Stimulated activated CD4-positive, alpha-beta T cell treated with anti-CD3 and anti-CD28 coated beads, Interleukin-1b, Interleukin-23, amount 100 ng/mL, for 1 hour (primary cell): ENCODE measurements at places on chromosomes 5 and 9.

DNA sequence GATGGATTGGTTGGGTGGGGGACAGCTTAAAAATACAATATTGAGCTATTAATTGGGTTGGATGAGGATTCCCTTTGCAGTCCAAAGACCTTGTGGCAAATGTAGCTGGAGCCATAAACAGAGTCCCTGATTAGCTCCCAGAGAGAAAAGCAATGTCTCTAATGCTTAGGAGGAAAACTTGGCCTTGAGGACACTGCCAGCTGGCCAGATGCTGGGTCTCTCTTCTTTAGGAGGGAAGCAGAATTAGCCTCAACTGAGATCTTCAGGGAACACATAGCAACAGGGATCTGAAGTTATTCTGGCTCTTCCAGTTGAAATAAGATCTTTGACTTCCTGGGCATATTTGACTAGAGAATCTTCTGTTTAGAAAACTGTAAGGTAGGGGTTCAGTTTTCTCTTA, 121.7 kb upstream of the WWC1 start:
- DNase-seq = no peak

- no peak for DNase-seq
Measured at GRCh38 chr9:132582276-132582785, at the start of gene BARHL1. Gene BARHL1 (plus strand): TSS chr9:132582606. CDS start chr9:132582798, 192 bp downstream.

DNA sequence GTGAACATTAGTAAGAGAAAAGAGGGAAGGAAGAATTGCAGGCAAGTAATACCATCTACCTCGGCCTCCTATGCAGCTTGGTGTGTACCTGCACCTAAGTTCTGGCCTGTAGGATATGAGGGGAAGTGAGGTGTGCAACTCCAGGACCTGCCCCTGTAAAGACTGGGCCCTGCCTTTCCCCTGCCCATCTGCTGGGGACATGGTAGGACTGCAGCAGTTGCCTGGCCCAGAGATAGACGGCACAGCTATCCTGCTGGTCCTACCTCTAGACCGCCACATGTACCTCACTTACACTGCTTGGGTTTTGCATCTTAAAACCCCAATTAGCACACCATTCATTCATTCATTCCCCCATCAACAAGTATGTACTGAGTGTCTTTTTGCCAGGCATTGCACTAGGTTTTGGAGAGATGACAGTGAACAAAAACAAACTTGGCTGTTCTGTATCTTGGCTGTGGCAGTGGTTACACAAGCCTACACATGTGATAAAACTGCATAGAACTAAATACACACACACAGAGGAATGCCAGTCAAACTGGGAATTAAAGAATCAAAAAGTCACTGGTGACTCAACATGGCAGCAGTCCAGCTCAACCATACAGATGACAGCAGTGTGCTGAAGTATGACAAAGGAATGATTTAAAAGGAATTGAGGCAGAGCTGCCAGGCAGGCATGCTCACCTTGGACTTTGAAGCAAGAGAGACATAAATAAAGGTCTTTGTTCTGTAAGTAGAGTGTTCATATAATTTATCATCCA, 23.3 kb upstream of the MGAT1 start:
- DNase-seq = no peak

- DNase-seq = no peak
Measured at GRCh38 chr5:74424162-74424868, 216.2 kb downstream of the ENC1 start.

DNA sequence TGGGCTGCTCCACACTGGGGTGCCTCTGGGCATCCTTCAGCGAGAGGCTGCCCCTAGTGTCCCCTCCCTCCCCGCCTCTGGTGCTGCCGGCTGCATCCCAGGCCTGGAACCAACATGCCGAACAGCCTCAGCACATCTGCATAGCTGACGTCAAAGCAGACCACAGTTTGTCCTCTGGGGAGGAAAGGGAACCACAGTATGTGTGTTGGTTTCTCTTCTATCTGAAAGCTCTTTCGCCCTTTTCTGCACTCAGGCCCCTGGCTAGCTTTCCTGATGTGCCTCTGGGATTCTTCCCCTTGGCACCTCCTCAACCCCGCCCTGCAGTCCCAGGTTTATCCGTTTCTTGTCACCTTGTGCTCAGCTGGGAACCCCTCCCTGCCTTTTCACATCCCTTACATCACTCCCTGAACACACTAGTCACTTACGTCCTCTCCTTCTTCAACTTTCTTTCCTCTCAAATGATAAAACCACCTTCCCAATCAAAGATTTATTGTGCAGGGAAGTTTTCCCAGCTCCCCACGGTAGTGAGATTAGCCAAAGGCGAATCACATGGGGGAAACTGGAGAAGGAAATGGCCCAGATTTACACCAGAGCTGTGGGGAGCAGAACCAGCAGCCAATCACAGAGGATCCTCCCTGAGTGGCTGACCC, 35.5 kb upstream of the B4GALT1 start:
- DNase-seq = no peak

- DNase-seq = no peak
Measured at GRCh38 chr9:95511952-95512708, 4.6 kb downstream of the PTCH1 start.

DNA sequence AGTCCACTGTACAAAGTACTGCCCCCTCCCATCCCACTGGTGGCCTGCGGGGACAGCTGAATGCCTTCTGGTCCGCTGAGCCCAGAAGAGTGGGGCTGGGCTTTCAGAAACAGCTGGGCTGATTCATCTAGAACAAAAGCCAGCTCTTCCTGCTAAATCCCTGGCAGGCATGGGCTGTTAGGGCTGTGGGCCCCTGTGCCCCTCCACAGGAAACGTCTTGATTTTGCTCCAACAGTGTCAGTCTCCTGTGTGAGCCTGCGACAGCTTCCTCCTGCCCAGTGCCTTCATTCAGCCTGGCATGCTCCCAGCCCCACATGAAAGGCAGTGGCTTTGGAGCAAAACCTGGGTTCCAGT, 6.9 kb upstream of the GSN start:
- DNase-seq = no peak

- no peak for DNase-seq
Measured at GRCh38 chr5:56737002-56737621, 78.2 kb upstream of the MAP3K1 start.

DNA sequence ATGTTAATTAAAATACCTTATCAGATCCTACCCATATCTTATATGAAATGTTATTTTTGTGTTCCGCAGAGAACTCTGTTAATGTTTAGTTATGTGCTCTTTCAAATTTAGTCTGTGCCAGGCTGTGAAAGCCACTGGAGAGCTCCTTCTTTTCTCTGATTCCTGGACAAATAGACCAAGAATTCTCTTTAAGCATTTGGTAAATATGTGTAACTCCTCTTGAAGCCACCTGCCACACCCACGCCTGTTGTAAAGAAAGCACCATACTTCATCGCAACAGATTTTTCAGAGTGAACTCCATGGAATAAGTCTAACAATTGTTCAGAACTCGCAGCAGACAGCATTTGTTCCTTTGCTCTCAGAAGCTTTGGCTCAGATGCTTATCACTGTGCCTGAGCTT, 301.1 kb downstream of the FAM170A start:
- DNase-seq = no peak

DNA sequence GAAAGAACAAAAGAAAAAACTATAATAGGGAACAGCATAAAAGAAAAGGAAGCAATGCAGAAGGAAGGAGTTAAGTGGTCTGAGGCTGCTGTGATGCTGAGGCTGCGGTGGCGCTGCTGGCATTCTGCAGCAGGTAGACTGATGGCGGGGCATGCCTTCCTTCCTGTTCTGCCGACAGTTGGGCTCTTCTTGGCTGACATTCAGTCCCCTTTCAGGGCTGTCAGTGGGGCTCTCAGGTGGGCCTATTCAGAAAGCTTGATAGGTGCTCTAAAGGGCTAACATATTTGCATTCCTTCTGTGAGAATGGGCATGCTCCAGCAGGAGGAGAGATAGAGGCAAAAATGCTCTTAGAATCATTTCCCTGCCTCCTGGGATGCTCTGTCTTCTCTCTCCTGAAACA, 5.1 kb upstream of the CLINT1 start:
- DNase-seq = no peak

DNA sequence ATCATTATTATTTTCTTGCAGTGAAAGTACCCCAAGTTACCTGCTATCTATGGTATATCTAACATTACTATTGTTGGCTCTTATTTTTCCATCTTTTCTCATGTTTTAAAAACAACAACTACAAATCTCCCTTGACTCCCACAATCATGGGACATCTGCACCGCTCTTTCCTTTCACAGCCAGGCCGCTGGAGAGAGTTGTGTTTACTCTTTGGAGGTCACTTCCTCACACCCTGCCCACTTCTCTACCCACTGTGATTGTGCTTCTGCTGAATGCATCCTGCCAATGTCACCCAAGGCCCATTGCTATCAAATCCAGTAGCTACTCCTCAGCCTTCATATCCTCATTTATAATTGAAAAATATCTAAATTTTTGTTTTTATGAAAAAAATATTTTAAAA, 29.7 kb downstream of the SLC28A3 start:
- no peak for DNase-seq

GRCh38 chr9:68507130-68507805, 33.4 kb downstream of the TMEM252 start:
- no peak for DNase-seq

GRCh38 chr5:131224387-131225201, 39.3 kb upstream of the CDC42SE2 start:
- DNase-seq = no peak

DNA sequence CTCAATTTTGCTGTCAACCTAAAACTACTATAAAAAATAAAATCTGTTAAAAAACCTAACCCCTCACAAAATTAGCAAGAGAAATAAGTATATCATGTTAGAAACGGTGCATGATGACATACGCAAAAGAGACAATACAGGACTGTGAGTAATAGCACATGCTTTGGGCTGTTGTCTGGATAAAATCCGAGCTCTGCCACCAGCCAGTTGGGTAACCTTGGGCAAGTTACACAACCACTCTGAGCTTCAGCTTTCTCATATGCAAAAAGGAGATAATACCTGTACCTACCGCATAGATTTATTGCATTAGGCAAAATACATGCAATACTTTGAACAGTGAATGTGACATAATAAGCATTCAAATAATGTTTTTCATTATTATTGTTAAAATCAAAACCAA, 481.7 kb downstream of the TLE1 start:
- no peak for DNase-seq

- DNase-seq = no peak
Measured at GRCh38 chr9:70675868-70676370, 261.5 kb upstream of the KLF9 start.

- no peak for DNase-seq
Measured at GRCh38 chr9:35907711-35908503, 1.4 kb upstream of the SPAAR start.

DNA sequence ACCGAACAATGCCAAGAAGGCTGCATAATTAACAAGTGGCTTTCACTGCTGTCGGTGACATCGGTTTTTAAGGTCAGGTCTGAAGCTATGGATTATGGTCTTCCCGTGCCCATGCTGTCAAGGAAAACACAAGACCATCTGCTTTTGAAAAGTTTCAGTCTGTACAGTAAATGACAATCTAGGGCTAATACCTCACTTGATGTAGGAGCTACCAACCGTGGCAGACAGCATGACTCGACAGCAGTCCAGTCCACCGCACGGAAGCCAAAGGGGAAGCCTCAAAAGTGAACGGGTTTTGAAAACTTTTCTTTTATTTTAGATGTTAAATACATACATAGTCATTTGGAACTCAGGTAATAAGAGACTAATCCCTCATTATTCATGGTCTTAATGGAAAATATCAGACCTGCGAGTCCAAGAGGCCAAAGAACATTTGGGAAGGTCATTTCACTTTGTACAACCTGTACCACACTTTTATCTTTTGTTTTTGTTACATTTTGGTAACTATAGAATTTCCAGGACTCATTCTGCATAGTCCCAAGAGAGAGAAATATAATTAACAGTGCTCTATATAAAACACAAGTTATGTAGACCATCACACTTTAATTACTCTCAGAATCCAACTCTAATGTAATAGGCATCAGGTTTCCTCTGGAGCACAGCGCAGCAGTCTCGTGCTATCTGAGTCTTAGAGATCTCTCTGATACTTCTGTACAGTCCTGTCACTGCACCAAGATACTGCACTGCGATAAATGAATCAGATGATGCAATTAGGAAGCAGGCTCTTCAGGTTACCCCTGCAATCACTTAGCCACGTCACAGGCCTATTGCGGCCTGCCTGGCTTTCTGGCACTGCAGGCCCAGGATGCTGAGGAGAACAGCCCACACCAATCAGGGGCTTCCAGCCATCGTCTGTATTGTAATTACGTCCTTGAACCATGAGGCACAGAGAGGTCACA, 184.9 kb downstream of the FANCC start:
- DNase-seq = no peak

GRCh38 chr5:115456056-115456455, 88.5 kb downstream of the FEM1C start:
- no peak for DNase-seq

DNA sequence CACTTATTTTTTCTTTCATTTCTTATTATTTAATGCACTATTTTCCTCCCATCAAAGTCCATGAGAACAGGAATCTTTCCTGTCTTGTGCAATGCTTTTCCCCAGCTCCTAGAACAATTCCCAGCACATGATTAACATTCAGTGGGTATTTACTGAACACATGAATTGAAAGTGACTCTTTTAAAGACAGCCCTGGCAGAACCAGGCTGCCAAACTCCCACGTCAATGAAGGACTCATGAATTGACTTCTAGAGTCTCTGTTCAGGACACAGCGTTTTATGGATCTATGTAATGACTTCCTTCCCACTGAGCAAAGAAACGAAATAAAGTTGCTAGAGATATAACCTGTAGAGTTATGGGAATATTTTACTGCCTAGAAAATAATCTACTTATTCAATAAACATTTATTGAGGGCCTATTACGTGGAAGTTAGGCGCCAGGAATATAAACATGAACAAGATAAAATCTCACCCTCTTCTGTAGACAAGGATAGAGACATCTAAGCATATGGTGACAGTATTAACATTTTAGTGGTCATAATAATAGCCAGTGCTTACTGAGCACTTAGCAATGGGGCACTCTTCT, 485.9 kb upstream of the KLF4 start:
- DNase-seq = no peak

DNA sequence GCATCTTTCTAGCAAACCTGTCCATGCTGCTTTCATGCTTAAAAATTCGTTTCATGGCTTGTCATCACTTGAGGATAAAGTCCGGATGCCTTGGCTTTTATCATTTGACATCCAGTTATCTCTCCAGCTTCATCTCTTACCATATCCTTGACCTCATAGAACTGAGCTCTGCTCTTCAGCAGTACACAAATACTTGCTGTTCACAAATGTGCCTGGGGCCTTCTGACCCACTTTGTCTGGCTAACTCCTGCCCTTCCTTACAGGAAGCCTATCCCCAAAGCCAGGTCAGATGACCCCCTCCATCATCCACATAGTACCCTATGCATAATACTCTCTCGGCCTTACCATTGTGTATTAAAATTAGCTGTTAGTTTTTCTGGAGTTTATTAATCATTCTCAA, 249.1 kb downstream of the SAXO1 start:
- DNase-seq = no peak

DNA sequence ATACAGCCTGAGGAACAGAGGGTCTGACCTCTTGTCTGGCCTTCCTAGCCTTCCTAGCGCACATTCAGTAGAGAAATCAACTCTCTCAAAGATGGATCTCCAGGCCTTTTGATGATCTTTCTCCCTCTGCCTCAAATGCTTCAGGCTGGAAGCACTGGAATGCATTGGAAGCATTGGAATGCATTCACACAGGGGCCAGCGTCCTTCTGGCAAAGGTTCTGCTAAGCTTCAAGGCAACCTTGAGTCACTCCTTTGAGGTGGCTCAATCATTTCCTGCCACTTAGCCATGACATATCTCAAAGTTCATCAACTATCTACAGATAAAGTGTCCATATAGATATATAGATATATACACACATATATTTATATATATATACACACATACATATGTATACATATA, 42.9 kb downstream of the OR2K2 start:
- no peak for DNase-seq

GRCh38 chr9:126956917-126957686, 42.5 kb downstream of the RALGPS1 start:
- DNase-seq = no peak
